Stimulated activated CD8-positive, alpha-beta memory T cell treated with anti-CD3 and anti-CD28 coated beads, Interleukin-4, amount 100 ng/mL, for 4 hours (primary cell): ENCODE measurements at places on chromosomes 11 and 22.

GRCh38 chr22:43883719-43884415 is 7.9 kb downstream of the PNPLA5 start:
- no peak for DNase-seq

GRCh38 chr11:89667001-89667400 is 43.1 kb upstream of the TRIM77 start:
- no peak for DNase-seq

DNA sequence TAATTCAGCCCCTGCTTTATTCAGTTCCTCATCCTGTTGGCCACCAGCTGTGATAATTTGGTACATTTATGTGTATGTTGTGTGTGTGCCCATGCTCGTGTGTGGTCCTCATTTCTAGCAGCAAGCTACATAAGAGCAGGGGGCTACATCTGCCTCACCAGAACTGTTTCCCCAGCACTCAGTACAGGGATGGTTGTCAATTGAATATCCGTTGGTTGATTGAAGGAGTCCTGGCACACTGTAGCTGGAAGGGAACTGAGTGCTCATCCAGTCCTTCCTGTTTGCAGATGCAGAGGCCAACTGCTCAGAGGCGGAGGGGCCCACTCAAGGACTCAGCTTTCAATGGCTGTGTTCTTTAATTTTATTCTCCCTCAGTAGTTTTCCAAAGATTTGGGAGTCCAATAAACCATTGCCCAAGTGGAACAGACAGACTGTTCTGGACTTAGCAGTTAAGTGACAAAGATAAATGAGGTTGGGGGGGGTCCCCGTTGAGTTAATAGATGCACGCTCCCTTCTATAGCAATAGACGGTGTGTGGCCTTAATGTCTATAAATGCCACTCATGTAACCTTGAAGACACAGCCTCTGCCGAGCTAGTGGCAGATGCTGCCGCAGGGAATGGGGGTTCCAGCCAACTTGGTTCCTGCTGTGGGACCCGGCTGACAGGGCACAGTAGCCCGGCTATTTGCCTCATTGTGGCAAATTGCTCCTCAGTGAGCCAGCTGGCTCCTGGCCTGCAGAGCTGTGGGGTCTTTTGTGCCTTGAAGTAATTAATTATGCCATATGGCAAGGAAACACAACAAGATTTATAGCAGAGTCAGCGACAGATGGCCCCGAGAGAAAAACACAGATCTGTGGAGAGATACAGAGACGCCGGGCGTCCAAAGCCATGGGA is 71.4 kb upstream of the GRK3 start:
- DNase-seq = no peak

DNA sequence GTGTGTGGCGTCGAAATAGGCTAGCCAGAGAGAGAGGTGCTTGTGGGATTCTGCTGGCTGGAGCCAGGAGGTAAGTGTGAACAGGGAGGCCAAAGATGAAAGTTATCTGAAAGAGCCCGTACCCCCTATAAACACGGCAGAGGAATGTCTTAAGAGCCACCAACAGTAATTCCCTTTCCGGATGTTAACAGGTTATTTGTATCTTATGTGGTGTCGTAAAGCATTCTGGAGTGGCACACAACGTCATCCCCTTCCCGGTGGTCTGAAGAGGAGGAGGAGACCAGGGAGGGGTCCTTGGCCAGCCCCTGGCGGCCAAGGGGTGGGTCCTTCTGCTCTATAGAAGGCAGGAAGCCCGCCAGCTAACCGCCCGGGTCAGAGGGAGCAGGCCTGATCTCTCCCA is 39.5 kb downstream of the MACROD1 start:
- DNase-seq = no peak

- DNase-seq = no peak
Measured at GRCh38 chr22:29623553-29624169, 20.2 kb downstream of the NF2 start.

GRCh38 chr11:56885177-56885576 is 103.5 kb upstream of the OR5AK2 start:
- no peak for DNase-seq

DNA sequence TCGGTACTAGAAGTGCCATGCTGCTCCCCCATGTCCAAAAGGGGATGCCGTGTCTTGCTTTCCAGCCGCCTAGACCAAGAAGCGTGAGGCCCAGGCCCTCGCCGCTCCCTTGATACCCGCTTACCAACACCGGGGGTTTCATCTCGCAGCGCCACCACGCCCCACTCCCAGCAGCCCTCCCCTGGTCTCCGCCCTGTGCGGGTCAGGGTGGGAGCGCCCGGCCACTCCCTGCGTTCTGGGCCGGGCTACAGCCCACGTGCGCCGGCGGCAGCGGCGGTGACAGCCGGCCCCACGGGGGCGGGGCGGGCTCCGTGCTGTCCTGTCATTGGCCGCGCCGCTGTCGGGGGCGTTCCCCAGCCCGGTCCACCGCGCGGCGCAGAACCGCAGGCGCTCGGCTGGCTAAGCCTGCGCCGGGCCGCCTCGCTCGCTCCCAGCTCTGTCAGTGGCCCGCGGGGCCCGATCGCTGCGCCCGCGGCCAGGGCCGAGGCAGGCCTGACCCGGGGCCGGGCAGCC is at the start of gene MICAL2:
Gene MICAL2 (plus strand): TSS at position 390 of the 513 bp plus-strand sequence. CDS start 51,566 bp downstream, outside the sequence.
- DNase-seq = peak; percentile 43

GRCh38 chr11:117833401-117833891 is 8.9 kb upstream of the FXYD2 start:
- no peak for DNase-seq

GRCh38 chr11:66855574-66856495 is 1.0 kb upstream of the LRFN4 start:
- no peak for DNase-seq

DNA sequence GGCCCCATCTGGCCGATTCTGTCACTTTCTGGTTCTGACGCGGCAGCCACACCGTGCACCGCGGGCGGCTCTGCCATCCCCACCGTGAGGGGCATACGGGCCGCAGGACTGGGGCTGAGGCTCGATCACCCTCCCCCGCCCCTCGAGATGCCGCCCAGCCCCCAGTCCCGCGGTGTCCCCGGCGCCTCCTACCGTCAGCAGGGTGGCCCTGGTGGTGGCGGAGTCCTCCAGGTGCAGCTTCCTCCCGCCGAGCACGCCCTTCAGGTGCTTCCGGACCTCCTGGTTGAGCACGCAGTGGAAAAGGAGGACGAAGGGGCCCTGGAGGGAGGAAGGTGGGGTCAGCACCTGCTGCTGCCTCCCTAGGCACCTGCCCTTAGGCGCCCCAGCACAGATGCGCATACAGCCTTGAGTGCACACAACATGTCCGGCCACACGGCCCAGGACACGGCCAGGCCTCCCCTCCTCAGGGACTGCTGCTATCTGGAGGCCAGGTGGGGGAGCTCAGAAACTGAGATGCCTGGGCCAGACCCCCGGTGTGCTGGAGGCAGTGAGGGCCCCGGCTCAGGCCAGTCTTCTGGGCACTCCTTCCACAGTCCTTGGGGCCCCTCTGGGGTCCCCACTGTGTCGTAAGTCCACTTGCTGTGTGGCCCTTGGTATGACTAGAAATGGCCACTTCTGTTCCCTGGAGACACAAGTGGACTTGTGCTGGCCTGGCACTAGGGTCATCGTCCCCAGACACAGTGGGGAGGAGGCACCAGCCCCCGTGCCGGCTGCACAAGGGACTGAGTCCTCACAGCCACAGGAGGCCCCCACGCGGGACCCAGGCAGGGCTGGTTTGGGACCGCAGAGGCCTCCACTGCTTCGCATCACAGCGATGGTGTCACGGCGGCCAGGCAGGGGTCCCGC is 31.5 kb downstream of the TRMU start:
- DNase-seq = no peak

DNA sequence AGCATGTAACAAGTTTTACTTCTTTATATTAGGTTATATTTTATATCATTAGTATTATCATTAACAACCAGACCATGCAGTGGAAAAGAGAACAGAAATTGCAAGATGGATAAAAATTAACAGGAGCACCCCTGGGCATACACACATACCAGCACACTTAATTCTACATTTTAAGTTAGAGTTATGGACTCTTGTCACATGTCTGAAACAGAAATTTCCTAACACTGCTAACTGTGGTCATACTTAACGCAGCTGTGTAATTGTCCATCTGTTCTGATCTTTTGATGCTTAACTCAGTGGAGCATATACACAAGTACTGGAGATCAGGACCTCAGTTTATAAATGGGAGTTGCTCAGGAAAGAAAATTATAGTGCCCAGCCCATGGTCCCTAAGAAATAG is 358 bp downstream of the OR52H1 start:
- no peak for DNase-seq

- no peak for DNase-seq
Measured at GRCh38 chr11:21775911-21776310, 417.0 kb upstream of the ANO5 start.

GRCh38 chr11:65806979-65807378 is 20.1 kb downstream of the OVOL1 start:
- DNase-seq = no peak

DNA sequence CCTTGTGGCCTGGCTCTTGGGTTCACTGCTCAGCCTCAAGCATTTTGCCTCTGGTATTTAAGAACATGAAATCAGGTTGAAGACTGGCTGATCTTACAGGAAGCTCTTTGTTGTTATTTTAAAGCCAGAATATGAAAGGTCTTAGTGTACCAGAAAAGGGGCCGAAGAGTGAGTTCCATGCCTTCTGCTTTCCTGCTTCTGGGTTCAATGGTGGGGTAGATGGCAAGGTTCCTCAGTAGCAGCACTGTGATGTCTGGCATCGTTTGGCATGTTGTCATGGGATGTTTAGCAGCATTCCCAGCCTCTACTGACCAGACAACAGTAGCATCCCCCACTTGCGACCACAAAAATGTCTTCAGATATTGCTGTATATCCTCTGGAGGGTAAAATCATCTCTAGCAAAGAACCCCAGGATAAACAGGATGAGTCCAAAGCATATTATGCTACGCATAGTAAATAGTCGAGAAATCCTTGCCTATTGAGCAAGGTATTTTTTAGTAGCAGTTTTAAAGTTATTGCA is 2.4 kb downstream of the VPS26B start:
- DNase-seq = no peak

GRCh38 chr11:77589521-77590193 is at the start of gene AQP11:
AQP11 (plus strand) TSS chr11:77589953; CDS start chr11:77589993, 40 bp downstream.
- peak; percentile 29 for DNase-seq

- DNase-seq = no peak
Measured at GRCh38 chr11:70090961-70091381, 12.9 kb downstream of the ANO1 start.

DNA sequence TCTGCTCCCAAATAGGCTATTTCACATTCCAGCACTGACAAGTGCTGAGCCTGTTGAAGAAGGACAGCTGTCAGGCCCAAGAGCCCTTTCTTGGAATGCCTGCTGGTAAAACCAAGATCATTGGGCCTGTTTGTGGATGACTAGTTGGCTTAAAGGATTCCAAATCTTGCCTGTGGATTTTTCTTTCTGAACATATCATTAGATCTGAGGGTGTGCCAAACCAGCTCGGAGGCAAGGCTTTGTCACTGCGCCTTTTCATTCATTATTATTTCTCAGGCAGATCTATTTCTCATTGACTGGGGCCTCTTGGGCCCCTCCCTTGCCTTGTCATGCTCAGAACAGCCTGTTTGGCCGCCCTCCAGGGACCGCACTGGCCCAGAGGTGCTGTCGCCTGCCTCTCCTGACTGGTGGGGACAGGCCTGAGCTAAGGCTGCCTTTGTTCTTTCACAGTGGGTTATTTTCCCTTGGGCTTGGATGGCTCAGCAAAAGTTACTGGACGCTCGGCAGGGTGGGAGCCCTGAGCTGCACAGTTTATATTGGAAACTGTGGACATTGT is 222.7 kb upstream of the SESN3 start:
- DNase-seq = no peak

DNA sequence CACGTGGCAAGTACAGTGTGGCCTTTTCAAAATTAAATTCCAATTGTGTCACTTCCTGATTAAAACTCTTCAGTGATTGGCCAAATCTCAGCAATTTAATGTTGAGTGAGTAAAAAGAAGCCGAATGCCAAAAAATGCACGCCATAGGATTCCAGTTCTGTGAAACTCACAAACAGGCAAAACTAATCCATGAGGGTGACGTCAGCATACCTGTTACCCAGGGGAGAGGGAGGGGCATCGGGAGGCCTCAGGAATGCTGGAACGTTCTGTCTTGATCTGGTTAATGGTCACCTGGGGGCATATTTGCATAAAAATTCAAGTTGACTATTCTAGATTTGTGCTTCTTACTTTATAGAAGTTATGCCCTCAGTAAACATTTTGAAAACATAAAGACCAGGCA is 39.9 kb upstream of the RAB1B start:
- no peak for DNase-seq

DNA sequence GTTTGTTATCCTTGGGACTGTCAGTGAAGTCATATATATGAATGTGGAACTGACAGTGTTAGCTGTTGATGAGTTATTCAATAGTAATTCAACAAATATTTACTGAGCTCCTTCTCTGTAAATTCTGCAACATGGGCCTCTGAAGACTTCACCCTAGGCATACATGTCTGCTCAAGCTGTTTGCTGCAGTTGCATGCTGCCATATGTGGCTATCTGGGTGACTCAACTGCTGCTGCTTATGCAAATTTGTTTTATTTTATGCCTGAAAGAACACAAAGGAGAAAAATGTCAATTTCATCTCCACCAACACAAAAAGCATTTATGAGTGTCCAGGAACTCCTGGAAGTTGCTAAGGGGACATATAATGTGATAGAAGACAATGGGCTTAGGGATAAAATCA is 417.6 kb downstream of the AASDHPPT start:
- no peak for DNase-seq

- DNase-seq = no peak
Measured at GRCh38 chr11:128621601-128622501, 34.5 kb upstream of the ETS1 start.

- no peak for DNase-seq
Measured at GRCh38 chr22:47625013-47625385, 862.5 kb downstream of the TBC1D22A start.

DNA sequence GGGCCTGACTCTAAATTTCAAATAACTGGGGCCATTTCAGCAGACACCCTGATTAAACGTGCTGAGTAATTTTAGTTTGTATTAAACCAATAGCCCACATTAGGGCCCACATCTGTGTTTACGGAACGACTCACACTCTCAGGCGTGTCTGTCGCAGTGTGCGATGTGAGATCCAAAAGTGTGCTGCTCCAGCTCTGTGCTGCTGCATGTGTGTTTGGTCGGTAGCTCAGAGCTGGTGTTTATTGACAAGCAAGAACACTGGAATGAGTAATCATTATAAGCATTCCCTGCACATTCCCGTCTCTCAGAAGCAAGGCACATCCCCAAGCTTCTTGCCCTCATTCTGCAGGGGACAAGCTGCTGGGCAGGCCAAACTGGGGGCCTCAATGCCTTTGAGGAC is 7.8 kb downstream of the OPCML start:
- DNase-seq = no peak
